ENCODE measurements at places on chromosomes 5 and 9.

GRCh38 chr9:71620746-71621145 lies 147.6 kb downstream of the CEMIP2 start:
- no peak for DNase-seq

DNA sequence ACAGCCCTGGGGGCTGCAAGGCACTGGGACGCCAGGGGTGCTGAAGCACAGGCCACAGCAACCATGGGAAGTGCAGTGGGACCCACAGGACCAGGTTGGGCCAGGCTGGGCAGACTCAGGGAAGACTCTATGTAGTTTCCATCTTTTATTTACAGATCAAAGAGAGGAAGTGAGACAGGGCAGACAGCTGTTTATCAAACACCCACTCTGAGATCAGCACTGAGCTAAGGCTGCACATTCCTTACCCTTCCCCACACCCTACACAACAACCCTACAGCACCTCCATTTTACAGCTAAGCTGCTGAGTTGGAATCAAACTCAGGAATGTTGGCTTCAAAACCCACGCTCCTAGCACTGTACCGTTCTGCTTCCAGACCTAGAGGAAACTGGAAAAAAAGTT lies 19.8 kb downstream of the BARHL1 start:
- no peak for DNase-seq

DNA sequence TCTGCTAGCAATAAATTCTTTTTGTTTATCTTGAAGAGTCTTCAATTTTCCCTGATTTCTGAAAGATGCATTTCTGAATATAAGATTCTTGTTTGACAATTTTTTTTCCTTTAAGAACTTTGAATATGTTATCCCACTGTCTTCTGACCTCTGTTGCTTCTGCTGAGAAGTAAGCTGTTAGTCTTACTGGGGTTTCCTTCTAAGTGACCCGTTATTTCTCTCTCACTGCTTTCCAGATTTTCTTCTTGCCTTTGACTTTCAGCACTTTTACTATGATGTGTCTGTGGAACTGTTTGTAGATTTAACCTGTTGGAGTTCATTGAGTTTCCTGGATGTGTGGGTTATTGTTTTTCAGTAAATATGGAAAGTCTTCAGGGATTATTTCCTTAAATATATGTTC lies 205.3 kb upstream of the NFIL3 start:
- DNase-seq = no peak

- DNase-seq = no peak
Measured at GRCh38 chr9:126980231-126980630, 65.6 kb downstream of the RALGPS1 start.

- no peak for DNase-seq
Measured at GRCh38 chr5:131305906-131306305, 42.1 kb downstream of the CDC42SE2 start.

GRCh38 chr9:18338042-18338441 lies 135.9 kb upstream of the ADAMTSL1 start:
- no peak for DNase-seq

DNA sequence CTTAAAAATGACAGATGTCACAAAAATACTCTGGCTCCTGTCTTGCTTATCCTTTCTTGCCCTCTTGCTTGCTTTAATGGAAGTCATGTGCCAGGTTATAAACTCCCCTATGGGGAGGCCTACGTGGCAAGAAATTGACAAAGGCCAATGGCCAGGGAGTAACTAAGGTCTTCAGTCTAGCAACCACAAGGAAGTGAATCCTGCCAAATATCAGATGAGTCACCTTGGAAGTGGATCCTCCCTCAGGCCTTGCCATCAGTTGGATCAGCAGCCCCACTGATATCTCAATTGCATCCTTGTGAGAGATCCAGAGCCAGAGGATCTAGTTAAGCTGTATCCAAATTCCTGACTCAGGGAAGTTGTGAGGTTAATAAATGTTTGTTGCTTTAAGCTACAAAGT lies 82.8 kb downstream of the CAAP1 start:
- no peak for DNase-seq

GRCh38 chr5:148816782-148817181 lies 9.6 kb upstream of the ADRB2 start:
- no peak for DNase-seq

- DNase-seq = no peak
Measured at GRCh38 chr9:136078024-136078423, 17.1 kb downstream of the NACC2 start.

DNA sequence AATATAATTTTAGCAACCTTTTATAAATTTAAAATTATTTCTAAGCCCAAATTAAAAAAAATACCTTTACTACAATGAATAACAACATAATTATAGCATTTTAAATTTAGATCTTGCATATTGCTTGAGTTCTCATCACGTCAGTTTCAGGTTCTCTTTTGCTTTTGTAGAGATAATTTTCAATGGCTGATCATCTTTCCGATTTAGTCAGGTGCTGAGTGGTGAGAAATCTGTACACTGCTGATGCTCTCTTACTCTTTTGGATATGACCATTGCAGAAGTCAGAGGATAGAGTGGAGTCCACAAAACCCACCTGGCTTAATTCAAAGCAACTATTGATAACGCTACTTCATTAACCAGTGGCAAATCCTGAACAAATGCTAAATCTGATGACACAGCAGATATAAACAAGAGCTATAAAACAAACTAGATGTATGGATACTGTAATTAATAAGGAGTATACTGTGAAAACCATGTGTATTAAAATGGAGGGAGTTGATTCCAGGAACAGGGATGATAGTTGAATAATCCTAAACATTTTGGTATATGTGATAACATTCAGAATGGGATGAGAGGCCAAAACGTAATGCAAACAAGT lies 394.8 kb downstream of the CSNK1G3 start:
- no peak for DNase-seq

- no peak for DNase-seq
Measured at GRCh38 chr9:5382479-5382878, 42.8 kb upstream of the RLN1 start.

DNA sequence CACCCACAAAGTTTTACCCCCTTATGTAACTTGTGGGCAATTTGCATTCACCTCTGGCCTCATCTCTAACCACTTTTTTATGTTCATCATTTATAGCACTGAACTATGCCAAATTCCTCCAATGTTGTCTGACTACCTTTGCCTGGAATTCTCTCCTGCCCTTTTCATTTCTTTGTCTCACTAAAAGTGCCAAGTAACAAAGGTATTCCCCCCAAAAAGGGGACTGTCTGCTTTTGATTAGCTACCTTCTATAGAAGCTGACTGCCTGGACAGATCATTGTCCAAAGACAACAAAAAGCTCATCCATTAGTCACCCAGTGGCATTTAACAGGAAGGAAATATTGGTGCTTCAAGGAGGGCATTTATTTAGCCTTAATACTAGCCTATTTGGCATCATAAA lies 189.9 kb upstream of the VCAN start:
- peak; percentile 9 for DNase-seq

DNA sequence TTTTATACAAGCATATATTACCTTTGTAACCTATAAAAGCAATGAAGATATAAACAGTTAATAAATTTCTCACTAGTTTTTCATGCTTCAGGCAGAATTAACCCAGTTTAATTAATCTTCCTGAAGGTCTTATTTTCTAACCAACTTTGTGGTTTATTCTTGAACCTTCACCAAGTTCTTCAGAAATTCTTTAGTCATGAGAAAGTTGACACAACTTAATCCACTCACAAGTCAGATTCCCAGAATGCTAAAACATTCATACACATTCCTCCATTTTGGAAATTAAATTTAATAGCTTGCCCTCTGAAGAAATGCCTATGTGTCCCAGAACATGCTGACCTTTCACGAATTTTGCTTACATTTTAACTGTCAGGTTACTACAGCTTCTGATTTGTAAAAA lies 105.4 kb upstream of the PAM start:
- DNase-seq = no peak

Measured in neuronal stem cell (in vitro differentiated cells).